ENCODE measurements at places on chromosomes 5 and 9.

- DNase-seq, result no peak
These were observed 291.8 kb upstream of the ACTBL2 start for GRCh38 chr5:57774439-57774838.

DNA sequence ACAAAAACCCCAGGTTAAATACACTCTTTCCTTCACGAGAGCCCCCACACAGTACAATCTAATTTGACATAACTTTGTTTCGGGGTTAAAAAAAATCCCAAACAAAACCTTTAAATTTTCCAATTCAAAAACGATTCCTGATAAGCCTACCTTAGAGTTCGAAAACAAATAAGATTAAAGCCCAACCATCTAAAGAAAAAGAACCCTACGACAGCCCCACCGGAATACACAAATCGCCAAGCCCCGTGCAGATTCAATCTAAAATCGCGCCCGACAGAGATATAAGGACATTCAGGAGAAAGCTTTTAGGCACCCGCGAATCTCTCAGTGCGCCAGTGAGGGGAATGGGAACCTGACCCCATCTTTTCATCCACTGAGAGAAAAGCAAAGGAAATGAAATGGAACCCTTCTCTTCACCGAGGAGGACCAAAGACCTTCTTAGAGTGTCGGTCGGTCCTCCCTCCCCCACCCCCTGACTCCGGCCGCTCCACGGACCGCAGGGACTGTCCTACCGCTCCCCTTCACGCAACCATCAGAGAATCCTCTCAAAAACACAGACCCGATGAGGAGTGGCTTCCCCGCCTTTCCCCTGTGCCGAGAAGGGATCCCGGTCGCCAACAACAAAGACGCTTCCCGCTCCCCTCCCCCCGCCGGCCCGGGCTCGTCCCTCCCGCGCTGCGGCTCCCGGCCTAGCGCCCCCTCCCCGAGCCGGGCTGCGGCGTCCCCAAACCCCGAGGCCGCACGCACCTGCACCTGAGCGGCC is 925 bp downstream of the ABHD17B start:
- DNase-seq, result no peak

DNA sequence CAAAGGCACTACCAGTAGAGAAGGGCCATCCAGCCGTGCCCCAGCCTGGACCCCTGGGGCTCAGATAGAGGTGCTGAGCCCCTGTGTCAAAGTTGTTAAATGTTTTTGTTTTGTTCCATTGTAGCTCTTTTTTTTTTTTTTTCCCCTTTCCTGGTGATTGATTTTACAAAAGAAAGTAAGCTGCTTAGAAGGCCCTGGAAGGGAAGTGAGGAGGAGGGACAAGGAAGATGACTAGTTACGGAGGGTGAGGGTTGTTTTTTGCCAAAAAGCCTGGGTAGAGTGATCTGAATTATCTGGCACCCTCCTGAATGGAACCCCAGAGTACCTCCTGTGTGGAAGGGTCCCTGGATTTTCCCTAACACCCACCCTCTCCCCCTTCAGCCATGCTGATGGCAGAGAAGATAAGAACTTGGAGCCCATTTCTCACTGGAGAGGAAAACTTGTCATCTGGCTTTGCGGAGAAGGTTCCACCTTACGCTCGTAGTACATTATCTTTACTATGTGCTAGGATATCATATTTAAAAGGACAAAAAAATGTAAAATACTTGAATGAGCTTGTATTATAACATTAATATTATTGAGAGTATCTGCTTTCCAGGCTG is 33.4 kb downstream of the FAXDC2 start:
- no peak for DNase-seq

GRCh38 chr9:35801328-35802128 is 10.1 kb downstream of the NPR2 start:
- no peak for DNase-seq

DNA sequence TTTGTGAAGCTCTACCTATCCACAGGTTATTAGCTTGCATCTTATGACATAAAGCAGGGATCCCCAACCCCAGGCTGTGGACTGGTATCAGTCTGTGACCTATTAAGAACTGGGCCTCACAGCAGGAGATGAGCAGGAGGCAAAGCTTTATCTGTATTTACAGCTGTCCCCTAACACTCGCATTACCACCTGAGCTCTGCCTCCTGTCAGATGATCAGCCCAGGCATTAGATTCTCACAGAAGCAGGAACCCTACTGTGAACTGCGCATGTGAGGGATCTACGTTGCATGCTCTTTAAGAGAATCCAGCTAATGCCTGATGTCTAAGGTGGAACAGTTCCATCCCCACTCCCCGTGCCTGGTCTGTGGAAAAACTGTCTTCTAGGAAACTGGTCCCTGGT is 19.7 kb downstream of the FBXW11 start:
- DNase-seq, result no peak

GRCh38 chr5:37792975-37793631 is 46.7 kb downstream of the GDNF start:
- DNase-seq, result no peak

DNA sequence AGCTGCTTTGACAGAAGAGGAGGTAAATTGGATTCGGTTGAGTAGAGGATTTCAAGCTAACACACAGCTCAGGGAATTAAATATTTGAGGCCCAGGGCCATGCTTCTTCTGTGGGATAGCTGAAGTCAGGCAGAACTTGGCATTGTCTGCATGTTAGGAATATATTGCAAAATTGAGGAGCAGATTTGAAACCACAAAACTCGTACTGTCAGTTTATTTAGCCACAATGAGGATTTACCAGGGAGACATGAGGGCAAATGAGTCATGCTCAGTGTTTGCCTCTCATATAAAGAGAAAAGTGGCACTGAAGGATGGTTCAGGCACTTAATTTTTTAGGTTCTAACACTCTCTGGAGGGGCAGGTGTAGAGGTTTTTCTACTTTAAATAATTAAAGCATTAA is 83.0 kb upstream of the PRLR start:
- no peak for DNase-seq

GRCh38 chr9:121059998-121060636 is 10.0 kb upstream of the C5 start:
- peak; percentile 70 for DNase-seq

- DNase-seq, result no peak
These were observed 154.4 kb upstream of the COL5A1 start for GRCh38 chr9:134487066-134487710.

Data from CD4-positive, alpha-beta T cell treated with Interleukin-2 at 100 ng/mL for 4 hours (primary cell).